ENCODE measurements at places on chromosomes 16 and 17.

- no peak for DNase-seq
Measured at GRCh38 chr17:72158895-72159885, 38.4 kb downstream of the SOX9 start.

GRCh38 chr16:79004309-79004708 is 596.2 kb downstream of the MAF start:
- DNase-seq, result no peak

DNA sequence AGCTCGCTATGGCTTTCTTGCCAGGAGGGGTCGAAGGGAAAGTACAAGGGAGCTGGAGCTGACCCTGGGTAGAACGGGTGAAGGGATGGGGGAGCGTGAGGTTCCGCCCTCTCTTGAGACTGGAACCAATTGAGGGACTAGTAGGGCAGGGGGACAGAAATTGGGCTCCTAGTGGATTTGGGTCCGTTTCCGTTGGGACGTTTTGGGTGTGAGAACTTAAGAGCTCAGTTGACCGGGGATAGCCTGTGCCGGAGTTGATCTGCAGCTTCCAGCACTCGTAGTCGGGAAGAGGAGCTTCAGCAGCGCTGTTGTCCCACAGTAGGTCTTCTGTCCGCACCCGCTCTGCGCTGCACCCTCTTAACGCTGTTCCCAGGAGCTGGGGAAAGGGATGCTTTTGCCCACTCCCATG is 481 bp downstream of the CNTROB start:
- no peak for DNase-seq

GRCh38 chr17:83041305-83041704 is 38.1 kb upstream of the METRNL start:
- DNase-seq, result no peak

GRCh38 chr17:77877036-77877435 is 81.5 kb upstream of the TNRC6C start:
- no peak for DNase-seq

DNA sequence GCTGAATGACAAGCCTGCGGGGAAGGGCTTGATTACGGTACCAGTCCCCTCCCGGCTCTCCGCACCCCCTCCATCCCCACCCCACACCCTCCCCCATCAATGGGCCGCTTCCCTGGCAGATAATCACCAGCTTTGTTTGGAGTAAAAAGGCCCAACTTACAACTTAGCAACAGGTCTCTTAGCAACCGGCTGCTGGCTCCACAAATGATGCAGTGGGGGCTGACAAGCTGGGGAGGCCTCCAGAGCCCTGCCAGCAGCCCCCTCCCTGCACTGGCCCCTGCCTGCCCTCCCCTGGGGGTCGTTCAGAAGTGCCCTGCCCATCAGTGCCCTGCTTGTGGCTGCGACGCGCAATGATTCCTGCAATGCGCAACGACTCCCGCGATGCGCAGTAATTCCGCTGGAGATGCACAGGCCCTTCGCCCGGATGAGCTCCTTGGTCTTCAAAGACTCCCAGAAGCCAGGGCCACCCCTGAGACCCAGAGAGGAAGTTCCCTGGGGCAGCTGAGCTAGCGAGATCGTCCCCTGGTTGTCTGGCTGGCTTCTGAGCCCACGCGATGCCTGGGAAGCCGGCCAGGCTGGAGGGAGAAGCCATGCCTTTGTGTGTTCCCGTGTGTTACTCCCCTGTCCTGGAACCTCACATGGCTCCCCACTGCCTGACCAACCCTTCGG is 23.3 kb downstream of the CPNE2 start:
- DNase-seq, result no peak

GRCh38 chr17:55625521-55625920 is 97.1 kb downstream of the TMEM100 start:
- DNase-seq, result no peak

GRCh38 chr16:46832757-46833459 is 1.9 kb upstream of the C16orf87 start:
- DNase-seq, result no peak

GRCh38 chr16:12461201-12461600 is 342.5 kb downstream of the CPPED1 start:
- no peak for DNase-seq

- DNase-seq, result no peak
Measured at GRCh38 chr16:69440250-69440649, 15.8 kb downstream of the CYB5B start.

DNA sequence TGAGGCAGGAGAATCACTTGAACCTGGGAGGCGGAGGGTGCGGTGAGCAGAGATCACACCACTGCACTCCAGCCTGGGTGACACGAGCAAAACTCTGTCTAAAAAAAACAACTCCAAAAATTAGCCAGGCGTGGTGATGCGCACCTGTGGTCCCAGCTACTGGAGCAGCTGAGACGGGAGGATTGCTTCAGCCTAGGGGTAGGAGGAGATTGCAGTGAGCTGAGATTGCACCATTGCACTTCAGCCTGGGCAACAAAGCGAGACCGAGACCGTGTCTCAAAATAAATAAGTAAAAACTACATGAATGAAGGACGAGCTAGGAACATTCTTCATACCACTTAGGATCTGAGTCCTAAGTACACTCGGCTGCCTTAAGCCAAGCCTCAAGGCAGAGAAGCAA is 35.4 kb downstream of the CCDC57 start:
- no peak for DNase-seq

DNA sequence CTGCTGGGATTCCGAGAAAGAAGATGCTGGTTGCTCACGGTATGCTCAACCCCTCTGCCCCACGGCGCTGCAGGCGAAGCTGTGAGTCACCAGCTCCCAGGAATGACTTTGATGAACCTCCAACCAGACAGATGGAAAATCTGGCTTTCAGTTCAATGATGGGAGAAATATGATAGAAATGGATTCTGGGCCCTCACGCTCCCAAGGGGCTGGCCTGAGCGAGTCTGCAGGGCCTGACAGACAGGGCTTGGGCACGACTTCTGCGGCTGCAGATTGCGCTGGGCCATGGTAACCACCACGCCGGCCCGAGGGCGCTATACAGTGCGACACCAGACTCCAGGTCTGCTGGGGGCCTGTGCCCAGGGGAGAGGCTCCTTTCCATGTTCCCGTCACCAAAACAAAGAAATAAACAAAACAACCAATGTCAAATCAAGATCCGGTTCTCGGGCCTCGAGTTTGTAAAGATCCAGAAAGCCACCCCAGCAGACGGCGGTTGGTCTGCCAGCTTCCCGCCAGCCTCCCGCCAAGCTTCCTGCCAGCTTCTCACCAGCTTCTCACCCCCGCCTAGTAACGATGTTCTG is 11.1 kb upstream of the ABR start:
- DNase-seq, result no peak

- DNase-seq, result no peak
Measured at GRCh38 chr16:86020971-86021370, 122.0 kb downstream of the IRF8 start.

- DNase-seq, result no peak
Measured at GRCh38 chr16:68061396-68061795, 23.8 kb upstream of the NFATC3 start.

- no peak for DNase-seq
Measured at GRCh38 chr16:21088646-21089538, 61.8 kb downstream of the DNAH3 start.

DNA sequence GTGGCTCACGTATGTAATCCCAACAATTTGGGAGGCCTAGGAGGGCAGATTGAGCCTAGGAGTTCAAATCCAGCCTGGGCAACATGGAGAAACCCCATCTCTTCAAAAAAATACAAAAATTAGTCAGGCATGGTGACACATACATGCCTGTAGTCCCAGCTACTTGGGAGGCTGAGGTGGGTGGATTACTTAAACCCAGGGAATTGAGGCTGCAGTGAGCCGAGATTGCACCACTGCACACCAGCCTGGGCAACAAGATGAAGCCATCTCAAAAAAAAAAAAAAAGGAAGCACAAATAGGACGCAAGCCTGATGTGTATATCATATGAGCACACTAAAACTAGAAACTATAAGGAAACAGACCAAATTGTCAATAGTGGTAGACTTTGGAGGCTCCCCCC is 17.1 kb upstream of the FLCN start:
- DNase-seq, result no peak

DNA sequence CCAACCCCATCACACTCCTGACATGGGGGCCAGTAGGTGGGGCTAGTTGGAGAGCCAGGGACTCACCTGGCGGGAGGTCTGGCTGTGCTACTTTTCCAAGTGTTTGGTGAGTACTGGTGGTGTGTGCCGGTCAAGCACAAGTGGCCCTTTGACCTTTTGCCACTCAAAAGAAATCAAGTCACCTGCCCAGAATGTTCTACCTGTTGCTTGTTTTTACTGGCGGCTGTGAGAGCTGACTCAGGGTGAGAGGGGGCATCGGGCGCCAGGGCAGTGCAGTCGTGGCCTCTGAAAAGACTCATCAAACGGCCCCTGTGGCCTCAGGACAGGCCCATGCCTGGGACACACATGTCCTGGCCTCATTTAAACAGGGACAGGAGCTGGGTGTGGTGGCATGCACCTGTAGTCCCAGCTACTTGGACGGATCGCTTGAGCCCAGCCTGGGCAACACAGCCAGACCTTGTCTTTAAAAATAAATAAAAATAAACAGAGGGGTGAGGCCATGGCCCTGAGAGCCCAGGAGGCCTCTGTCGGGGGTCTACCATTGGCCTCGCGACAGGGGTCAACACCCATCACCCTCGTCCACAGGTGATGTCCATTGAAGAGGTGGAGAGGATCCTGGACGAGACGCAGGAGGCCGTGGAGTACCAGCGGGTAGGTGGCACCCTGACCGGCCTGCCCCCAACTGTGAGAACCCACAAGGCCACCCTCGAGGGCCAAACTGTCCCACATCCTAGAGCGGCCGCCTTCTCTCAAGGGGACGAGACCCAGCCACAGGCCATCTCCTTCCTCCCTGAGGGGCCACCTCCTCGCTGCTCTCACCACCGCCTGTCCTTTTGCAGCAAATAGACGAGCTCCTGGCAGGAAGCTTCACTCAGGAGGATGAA is 5.0 kb downstream of the CHMP6 start:
- DNase-seq, result no peak

GRCh38 chr17:46764709-46765401 is 53.6 kb downstream of the WNT3 start:
- no peak for DNase-seq

DNA sequence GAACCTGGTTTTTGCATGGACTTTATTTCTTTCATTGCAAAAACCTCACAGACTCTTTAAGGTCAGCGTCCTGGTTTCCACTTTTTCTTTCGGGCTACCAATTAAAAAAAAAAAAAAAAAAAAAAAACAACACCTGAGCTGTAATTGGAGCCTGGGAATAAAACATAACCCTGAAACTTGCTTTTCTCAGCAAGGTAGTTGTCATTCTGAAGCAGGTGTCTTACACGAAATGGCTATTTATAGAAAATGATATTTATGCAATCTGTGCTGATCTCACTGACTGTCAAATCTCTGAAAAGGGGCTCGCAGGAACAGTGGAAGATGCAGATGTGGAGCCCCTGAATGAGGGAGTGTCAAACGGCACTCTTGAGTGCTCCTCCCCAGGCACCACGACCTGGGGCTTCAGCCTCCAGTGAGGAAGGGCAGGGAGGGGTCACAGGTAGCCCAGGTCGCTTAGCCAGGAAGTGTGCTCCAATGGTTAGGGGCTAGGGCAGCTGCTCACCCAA is 10.4 kb upstream of the COTL1 start:
- no peak for DNase-seq

GRCh38 chr16:56202036-56202435 is 10.7 kb downstream of the GNAO1 start:
- DNase-seq, result no peak

DNA sequence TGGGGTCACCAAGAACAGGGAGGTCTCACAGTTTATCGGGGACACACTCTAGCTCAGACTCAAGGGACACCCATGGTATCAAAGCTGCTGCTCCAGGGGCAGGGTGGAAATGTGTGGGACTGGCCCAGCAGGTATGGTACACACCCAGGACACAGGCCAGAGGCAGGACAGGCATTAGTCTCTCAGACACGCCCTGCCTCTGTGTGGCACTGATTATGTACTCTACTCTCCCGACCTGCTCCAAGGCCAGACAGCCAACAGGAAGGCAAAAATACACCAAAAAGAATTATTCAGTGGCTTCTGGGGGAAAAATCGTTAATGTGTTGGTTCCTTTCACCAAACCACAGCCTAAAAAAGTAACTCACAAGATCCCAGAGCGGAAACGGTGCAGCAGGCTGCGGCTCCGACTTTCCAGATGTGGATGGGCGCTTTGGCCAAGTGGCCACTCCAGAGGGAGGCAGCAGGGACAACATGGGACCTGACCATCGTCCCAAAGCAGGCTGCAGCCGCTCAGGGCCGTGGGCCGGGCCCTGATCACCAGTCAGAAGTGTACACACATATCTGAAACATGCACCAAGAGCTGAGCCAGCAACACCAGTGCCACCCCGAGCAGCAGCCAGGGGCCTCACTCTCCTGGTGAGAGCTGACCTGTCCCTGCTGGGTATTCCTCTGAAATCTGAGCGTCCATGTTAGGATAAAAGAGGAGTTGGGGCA is 1.0 kb upstream of the SIRT7 start:
- no peak for DNase-seq

- no peak for DNase-seq
Measured at GRCh38 chr16:14309906-14310305, 238.8 kb downstream of the MRTFB start.

DNA sequence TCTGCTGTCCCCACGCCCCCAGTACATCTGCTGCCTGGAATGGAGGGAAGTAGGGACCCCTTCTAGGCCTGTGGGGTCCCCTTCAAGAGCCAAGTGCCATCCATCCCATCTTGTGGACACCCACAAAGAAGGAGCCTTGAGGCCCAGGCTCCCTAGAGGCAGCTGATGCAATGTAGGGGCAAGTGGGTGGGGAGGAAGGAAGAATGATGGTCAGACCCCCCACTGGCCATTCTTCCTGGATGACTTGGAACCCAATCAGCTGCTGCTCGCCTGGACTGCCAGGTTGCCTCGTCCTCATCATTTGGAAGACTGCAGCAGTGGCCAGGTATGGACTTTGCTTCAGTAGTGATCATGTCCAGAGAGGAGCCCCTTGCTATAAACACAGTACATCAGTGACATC is 48.9 kb downstream of the SMPD3 start:
- no peak for DNase-seq

- no peak for DNase-seq
Measured at GRCh38 chr16:74019612-74020011, 277.0 kb upstream of the PSMD7 start.
